Activated T-cell treated with anti-CD3 and anti-CD28 coated beads for 1 hour (primary cell): ENCODE measurements at places on chromosomes 6 and 20.

DNA sequence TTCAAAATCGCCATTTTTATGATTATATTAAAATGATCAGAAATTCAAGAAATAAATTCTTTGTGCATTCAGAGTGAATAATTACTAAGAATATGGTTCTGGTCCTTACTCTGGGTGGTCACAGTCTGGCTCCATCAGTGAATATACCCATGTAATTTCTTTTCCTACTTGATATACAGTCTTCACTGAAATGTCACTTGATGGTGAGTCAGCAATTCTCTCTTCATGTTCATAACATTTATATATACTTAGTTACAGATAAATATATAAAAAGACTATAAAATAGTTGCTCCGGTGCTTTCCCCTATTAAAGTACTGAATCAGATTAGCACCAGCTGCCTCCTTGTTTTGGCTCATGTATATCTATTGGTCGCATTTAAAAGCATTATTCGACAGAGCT, 56.4 kb upstream of the MTRF1L start:
- no peak for DNase-seq

- no peak for DNase-seq
Measured at GRCh38 chr6:157497579-157497978, 116.6 kb downstream of the ZDHHC14 start.

GRCh38 chr6:42239736-42240375, 22.2 kb upstream of the MRPS10 start:
- no peak for DNase-seq

DNA sequence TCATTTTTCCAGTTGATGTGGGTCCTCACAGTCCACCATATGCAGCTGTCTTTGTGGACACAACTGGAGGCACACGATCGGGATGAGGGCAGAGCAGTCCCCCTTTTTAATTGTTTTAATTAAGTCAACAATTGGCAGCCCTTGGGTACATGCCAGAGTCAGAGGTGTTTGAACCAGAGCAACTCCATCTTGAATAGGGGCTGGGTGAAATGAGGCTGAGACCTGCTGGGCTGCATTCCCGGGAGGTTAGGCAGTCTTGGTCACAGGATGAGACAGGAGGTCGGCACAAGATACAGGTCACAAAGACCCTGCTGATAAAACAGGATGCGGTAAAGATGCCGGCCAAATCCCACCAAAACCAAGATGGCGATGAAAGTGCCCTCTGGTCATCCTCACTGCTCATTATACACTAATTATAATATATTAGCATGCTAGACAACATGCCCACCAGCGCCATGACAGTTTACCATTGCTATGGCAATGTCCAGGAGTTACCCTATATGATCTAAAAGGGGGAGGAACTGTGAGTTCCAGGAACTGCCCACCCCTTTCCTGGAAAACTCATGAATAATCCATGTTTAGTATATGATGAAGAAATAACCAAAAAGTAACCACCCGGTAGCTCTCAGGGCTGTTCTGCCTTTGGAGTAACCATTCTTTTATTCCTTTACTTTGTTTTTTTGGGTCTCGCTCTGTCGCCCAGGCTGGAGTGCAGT, 31.8 kb upstream of the BLCAP start:
- no peak for DNase-seq

GRCh38 chr6:8335896-8336295, 99.4 kb downstream of the SLC35B3 start:
- DNase-seq: no peak

DNA sequence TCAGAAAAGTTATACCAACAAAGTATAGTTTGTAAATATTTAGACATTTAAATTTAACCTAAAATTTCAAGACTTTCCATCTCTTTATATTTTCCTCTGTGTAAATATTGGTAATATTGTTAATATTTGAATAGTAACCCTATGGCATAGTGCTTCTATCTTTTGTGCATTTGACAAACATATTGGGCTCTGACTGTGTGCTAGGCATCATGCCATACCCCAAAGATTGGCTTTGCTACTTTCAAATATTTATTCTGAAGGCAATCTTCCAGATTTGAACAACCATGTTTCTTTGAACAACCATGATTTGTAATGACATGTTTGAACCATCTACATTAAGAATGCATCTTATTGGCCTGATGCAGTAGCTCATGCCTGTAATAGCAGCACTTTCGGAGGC, 15.5 kb upstream of the PRDM1 start:
- no peak for DNase-seq

DNA sequence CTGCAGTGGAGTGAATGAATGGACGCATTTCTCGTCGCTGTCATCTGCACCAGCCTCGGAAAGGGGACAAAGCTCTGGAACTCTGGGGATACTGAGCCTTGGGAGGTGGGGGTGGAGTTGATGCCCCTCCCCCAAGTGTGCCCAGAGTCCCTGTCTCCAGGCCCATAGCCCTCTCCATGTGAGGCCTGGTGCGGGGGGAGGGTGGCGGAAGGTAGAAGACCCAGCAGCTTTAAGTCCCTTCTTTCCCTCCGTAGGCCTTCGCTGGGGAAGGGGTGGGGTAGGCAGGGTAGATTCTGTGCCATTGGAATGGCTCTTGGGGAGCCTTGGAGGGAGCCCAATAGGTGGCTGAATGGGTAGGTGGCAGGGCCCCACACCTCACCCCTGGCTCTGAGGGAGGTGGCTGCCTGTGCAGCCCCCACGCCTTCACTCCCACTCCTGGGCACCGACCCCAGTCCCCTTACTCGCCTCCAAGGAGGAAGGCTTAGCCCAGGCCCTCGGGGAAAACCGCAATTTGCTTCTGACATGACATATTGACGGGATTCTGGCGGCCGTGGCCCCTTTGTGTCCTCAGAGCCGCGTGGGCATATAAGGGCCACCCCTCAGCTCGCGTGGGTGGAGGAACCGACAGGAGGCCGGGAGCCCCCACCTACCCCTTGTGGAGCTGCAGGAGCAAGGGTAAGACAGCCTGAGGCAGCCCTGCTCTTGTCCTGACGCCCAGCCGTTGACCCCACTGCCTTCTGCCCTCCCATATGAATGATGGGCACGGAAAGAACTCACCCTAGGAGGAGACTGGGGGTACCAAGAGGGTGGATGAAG, at the start of gene BPIFB3:
Gene BPIFB3 (plus strand): TSS at position 613 of the 816 bp plus-strand sequence. CDS start 1,533 bp downstream, outside the sequence.
- DNase-seq: no peak

DNA sequence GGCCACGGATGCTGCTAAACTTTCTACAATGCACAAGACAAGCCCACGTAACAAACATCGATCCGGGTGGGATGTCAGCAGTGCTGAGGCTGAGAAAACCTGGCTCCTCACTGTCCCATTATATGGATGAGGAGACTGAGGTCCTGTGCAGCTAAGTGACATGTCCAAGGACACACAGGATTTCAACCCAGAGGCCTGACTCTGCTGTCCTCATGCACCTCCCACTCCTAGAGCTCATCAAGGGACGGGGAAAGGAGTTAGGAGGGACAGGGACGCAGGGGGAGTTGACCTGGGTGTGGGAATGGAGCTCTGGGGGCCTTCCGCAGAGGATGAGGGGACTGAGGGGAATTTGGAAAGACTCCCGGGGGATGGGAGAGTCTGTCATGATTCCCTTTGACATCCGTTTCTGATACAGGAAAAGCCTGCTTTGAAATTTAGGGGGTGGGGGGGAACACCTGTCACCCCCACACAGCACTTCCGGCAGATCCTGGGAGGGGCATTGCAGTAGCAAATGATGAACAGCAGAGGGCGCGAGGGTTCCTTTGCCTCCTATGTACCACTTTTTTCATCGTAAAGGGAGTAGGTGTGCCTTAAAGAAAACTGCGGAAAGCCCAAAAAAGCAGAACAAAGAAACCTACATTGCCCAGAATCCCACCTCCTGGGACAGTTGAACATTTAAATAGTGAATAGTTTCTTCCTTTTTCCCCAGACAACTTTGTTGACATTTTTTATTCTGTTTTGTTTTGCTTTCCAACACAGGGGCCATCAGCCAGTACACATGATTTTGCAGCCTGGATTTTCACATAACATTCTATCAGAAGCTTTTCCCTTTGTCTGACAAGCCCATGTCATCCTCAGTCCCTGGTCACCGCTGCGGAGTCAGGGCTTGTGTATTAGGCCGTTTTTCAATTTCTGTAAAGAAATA, 48.6 kb downstream of the SLC2A10 start:
- DNase-seq: peak; percentile 39

GRCh38 chr6:158396136-158396535, 83.9 kb downstream of the TULP4 start:
- no peak for DNase-seq

GRCh38 chr6:79605968-79606764, 25.0 kb upstream of the SH3BGRL2 start:
- no peak for DNase-seq

GRCh38 chr20:40922865-40923264, 105.8 kb upstream of the TOP1 start:
- DNase-seq: no peak

- no peak for DNase-seq
Measured at GRCh38 chr6:2237001-2237400, 8.4 kb downstream of the GMDS start.

- no peak for DNase-seq
Measured at GRCh38 chr6:115319823-115320222, 740.9 kb downstream of the FRK start.

DNA sequence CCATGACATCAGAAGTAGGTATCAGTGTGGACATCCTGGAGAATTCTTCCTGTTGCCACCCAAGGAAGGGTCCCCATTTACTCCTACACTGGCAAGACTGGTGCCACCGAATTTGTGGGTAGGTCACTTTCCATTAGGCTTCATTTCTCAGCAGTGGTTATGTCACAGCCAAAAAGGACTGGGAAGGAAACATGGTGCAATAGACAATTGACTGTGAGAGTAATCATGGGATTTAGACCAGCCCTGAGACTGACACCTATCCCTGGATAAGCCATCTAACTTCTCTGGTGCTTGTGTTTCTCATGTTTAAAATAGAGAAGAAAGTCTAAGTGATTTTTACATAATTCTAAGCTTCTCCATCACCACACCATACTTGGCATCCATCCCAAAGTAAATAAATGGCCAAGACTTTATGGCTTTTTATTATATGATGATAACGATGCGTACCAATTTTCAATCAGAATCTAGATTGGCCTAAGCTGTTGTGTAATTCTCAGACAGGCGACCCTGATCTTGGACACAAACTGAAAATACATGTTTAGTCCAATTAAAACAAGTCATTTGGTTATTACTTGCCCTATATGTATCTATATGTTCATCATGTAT, 10.2 kb downstream of the SMPDL3A start:
- no peak for DNase-seq

DNA sequence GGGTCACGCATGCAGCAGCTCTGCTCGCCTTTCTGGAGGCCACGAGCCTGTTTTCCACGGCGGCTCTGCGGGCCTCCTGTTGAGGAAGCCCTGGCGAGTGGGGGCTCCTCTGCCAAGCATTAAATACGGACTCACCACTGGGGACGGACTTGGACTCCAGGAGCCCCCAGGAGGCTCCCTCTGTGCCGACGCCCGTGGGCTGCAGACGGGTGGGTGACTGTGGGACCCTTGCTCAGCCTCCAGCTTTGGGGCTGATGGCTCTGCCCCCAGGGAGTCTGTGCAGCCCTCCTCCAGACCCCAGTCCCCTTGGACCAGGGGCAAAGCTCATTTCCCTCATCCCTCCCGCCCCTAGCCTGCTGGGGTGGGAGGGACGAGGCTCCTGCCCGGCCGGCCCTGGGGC, 236.2 kb downstream of the TAF4 start:
- DNase-seq: no peak

DNA sequence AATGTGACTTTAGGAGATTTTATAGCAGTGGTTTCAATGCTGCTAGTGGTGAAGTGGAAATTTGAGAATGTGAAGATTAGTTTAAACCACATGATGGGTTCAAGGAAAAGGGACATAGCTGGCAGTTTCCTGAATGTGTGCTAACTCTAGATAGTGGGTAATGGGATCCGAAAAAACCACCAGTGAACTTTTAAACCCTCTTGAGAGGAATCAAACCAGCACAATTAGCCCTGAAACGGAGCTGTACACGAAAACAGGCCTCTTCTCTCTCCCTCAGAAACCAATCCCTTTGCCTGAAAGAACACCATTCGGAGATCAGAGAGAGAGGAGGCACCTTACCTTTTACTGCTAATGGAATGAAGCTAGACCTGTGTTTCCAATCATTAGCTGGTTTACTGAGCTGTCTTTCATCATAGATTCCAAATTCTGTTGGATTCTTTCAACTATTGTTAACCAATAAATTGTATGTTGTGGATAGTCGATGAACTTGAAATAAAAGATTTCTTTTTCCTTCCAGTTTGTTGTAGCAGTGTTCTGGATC, 103.9 kb downstream of the AIG1 start:
- DNase-seq: no peak

DNA sequence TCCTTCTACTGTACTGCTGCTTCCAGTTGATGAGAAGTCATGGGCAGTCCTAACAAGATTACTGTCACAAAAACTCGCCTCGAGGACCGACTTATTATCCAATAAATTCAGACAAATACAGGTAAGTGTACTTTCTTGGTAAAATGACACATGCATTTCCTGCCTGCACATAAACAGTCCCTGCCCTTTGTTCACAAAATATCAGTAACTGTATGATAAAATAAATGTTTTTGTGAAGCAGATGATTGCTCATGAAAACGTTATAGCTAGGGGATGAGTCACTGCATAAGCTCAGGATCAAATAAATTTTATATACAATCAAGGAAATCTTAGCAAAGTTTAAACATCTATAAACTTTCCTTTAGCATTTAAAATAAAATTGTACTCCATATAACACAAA, 164.5 kb upstream of the RIPOR2 start:
- DNase-seq: no peak

DNA sequence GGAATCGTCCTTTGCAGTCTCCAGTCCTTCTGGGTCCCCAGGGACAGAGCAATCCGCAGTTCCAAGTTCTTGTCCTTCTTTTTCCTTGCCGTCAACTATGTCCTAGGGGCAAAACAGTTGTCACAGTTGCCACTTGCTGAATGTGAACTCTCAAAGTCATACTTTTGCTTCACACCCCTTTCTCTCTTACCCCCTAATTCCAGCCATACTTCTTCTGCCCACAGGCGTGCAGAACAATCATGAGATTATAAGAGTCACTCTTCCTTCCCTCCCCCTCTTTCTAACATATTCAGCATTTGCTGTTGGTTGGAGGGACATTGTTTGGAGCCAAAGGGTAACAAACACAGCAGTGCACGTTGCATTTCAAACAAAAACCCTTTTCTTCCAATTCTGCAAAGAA, 74.4 kb downstream of the BCAS1 start:
- DNase-seq: no peak

DNA sequence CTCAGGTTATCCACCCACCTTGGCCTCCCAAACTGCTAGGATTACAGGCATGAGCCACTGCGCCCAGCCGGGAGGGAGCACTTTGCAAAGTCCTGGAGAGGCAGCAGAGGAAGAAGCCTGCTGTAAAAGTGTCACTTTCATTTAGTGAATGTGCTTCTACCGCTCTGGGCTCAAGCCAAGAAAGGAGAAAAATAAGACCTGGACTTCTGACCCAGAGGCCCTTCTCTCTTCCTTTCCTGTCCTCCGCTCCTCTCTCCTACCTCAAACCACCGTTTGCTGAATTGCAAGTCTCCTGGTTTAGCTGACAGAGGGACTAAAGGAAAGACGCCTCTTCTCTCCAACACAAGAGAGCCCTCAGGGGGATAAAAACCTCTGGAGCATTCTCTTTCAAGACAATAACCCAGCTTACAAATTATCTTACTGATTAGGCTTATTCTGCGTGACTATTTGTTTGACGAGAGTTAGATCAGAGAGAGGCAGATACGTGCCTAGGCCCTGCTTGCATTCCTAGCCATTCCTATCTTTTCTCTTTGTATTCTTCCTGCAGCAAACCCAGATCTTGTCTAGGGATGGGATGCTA, 84.2 kb upstream of the SLC22A23 start:
- no peak for DNase-seq
